WTC11 (cell line): ENCODE measurements at places on chromosomes 2 and 18.

GRCh38 chr2:74027496-74027895, 42.8 kb downstream of the TET3 start:
- DNase-seq, result no peak

GRCh38 chr2:68256093-68256450, 3.7 kb upstream of the PPP3R1 start:
- no peak for DNase-seq

DNA sequence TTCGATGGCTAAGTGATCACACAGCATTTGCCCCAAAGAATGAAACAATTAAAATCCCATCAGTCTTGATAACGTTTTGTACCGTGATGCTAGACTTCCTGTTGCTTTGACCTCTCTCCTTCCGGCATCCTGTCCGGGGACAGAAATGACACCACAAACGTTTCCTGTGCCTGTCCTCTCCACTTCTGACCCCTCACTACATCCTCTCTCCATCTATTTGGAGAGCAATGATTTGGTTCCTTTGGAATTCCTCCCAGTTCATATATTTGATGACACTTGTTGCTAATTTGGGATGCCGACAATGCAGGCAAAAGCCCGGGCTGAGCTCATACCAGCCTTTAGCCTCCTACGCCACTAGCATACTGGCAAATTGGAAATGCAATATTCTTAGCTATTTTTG, 151.2 kb upstream of the CCDC68 start:
- DNase-seq, result no peak

- peak; percentile 72 for DNase-seq
These were observed 2.1 kb upstream of the B3GNT7 start for GRCh38 chr2:231393149-231394131.

DNA sequence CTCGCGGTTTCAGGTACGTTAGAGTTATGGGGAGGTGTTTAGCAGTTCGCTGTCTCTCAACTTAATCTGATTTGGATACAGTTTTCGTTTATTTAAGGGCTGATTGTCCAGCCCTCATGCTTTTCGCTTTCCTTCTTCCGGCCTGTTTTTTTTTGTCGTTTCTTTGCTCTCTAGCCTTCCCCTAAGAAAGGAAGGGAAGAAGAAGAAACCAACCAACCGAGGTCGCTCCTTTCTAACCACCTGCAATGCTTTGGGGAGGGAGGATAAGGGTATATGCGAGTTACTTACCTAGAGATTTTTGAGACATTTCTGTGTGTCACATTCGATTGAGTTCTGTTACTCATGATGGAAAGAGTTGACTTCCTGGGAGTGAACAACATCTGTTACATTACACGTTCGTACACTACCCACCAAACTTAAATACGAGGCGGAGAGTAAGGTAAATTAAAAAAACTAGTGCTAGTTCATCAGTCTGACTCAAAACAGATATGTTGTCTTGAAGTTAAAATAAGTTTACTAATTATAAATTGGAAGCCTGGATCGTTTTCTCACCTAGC, 918 bp downstream of the EIF5B start:
- DNase-seq, result no peak

- DNase-seq, result no peak
These were observed 170.9 kb downstream of the CAPN13 start for GRCh38 chr2:30636311-30636710.

DNA sequence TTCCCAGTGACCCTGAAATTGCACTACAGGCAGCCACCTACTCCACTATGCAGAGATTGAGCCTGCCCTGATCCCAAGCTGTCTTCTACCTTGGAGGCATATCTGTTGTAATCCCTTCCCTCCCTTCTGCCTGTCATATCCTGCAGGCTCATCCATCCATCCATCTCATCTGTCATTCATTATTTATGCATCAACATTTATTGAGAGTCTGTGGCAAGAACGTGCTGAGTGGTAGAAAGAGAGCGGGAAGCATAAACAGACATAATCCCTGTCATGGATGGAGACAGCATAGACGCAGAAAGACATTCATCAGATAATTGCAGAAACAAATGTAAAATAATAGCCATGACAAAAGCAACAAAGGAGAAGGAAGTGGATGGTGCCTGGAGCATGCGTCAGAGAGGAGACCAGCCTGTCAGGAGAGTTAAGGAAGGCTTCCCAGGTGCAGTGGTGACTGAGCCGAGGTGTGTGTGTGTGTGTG, 110.7 kb upstream of the STPG4 start:
- DNase-seq, result no peak

- peak; percentile 86 for DNase-seq
These were observed 223.7 kb downstream of the CYP26B1 start for GRCh38 chr2:71923887-71924533.

- no peak for DNase-seq
These were observed 315.0 kb upstream of the SLC39A10 start for GRCh38 chr2:195342061-195342460.

DNA sequence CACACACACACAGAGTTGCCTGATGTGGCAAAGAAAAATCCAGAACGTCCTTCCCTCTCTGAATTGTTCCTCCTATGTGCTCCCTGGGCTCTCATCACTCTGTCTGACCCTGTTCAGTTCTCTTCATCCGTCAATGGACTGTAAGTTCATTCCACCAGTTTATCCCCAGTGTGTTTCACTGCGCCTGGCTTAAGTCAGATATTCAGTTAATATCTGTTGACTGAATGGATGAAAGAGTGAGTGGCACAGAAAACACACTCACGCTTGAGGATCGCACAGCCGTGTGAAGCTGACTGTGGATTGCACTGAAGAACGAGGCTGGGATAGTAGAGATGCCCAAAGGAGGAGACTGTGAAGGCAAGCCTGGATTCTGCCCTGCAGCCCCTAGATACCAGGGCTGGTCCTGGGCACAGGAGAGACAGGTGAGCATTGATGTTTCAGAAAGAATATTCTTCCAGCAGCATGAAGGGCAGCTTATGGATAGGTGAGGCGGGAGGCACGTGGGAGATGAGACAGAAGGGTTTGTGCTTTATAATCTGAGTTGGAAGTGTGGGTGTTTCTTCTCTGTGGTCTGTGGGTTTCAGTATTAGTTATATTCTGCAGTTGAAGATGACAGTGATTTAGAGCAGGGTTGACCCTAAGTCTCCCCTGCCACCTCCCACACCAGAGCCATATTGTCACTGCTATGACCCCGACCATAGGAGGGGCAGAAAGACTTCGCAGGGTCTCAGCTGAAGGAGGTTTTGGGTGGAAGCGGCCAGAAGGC, 129.9 kb downstream of the SOCS6 start:
- no peak for DNase-seq

DNA sequence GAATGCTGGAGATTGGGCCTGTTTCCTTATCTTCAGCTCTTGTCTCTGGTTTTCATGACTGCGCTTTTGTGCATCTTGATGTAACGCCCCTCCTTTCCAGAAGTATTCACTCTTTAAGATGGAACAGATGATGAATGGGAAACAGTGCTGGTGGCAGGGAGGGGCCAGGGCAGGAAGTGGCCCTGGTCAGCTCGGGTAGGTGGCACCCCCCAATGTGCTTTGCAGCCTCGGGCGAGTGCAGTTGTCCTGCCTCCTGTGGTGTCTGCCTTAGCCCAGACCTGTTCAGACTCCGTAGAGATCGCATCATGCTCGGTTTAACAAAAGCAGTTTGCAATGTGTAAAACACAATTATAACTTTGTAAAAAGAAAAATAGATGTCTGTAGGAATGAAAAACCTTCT, 17.0 kb upstream of the MGAT4A start:
- DNase-seq, result no peak

DNA sequence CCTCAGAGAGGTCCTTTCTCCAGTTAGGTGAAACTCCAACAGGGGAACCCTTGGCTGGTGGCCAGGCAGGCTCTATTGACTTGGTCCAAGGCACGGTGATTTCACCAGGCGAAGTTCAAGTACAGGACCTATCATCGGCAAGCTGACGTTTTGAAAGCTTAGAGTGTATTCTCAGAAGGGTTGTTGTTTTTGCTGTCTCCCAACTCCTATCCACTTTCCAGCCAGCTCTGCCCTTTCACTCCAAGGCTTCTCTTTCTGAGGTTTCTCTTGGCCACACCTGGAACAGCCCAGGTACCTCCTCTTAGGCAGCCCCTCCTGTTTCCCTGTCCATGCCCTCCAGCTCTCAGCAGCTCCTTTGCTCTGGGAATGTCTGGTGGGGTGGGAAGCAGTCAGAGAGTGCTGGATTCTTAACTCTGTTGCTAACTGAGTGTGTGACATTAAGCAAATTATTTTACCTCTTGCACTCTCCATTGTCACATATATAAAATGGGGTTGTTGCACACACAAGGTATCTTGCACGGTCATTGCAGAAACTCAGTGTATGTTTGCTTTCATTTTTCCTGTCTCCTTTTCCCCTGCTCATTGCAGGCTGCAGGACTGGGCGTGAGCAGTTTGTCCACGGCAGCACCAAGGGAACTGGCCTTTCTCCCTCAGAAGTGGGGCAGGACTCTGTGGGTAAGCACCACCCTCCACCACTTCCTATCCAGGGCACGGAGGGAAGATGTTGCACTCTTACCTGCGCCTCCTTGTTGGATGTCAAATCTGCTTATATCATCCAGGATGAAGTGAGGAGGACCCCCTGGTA, 30.2 kb downstream of the CAPN13 start:
- DNase-seq, result no peak

DNA sequence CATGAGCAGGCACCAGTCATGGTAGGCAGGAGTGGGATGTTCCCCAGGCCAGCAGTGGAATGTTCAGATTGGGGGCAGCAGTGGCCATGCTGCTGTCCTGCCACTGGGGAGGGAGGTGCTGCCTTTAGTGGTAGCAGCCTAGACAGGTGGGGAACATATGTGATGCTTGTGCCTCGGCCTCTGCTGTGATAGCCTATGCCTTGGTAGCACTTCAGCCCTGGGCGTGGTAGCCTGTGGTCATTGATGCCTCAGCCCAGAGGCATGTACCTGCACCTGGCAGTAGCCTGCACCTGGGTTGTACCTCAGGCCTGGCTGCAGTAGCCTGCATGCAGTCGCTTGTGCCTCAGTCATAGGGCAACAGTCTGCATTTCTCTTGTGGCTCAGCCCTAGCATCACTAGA, 7.1 kb downstream of the RFTN2 start:
- no peak for DNase-seq

DNA sequence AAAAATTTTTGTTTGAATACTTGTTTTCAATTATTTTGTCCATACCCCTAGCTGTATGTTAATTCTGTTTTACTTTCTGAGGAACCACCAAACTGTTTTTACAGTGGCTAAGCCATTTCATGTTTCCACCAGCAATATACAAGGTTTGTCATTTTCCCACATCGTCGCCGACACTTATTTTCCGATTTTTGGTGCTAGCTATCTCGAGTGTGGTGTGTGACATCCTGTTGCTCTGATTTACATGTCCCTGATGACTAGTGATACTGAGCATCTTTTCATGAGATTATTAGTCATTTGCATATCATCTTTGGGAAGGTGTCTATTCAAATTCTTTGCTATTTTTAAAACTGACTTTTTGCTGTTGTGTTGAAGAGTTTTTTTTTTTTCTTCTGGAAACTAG, 7.2 kb upstream of the GPC1 start:
- no peak for DNase-seq

GRCh38 chr18:56748698-56749268, 97.6 kb downstream of the WDR7 start:
- DNase-seq, result no peak

DNA sequence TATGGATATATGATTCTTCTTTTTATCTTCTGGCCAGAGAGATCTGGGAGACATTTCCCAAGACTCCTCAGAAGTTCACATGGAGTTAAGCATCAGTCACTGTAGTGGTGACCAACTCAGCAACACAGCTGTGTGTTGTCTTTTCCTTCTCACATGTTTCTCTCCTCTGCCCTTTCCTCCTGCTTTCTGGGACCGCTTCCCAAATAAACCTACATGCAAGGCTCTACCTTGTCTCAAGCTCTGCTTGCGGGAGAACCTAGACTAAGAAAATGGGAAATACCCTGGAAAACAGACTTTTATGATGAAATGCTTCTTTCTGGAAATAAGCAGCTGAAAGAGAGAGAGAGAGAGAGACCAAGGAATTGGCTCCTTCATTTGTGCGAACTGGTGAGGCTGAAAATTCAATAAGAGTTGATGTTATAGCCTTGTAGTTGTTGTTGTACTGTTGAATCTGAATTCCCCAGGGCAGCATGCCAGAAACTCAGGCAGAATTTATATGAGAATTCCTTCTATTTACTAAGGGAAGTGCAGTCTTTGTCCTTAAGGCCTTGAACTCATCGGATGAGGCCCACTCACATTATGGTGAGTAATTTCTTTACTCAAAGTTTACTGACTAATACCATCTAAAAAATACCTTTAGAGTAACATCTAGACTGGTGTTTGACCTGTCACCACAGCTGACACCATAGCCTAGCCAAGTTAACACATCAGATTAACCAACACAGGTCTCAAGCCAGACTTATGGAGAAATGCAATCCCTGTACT, 22.7 kb upstream of the DSC1 start:
- DNase-seq, result no peak

DNA sequence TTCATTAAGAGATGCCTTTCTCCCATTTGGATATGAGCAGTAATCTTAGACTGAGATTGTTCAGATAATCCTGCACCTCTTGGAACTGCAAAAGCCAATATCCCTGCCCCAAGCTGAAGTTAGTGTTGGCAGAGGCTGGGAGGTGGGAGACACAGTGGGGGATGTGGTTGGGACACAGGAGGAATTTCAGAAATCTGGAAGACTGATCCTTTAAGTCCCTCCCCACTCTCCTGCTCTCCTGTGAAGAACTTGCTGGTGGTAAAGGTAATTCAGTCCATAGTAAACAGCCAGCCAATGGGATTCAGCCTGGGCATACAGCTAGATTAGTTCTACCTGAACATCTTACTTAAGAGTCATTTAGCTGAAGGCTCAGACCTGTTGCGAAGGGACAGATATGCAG, 50.0 kb upstream of the TMEM178A start:
- no peak for DNase-seq

DNA sequence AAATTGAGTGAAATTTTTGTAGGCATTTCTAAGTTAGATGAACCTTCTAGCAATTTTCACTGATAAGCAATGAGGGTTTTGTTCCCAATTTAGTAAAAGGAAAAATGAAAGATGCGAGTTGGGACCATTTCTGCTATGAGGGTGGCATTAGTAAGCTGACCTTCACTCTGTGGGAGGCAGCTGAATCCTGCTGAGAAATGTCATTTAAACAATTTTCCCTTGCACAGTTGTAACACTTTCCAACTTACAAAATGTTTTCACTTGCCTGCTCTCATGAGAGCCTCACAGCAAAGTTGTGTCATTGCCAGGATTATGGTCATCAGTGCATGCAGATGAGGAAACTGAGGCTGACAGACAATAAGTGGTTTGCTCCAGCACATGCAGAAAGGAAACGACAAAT, 527.7 kb downstream of the TNS1 start:
- DNase-seq, result no peak

- no peak for DNase-seq
These were observed 94.0 kb downstream of the PLB1 start for GRCh38 chr2:28589746-28590463.

GRCh38 chr18:52007105-52007504, 332.9 kb upstream of the DCC start:
- DNase-seq, result no peak

DNA sequence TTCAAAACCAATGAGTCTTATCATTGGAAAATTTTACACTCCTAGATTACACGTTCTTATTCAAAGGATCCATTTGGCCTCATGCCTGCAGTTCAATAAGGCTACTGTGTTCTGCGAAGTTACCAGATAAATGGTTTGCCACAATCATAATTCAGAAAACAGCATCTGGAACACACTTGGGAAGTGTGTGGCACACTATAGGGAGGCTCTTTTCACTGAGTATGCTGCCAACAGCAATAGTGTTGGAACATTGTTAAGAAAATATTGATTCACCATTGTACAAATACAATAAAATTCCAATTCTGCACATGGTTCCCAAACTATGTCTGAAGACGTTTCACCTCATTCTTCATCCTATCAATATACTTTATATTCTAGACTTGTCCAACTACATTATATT, 141.4 kb upstream of the DOK6 start:
- DNase-seq, result no peak
